Fibroblast of villous mesenchyme (primary cell): ENCODE measurements at places on chromosomes 1 and 21. TPM values are rescaled to one million over a fixed set of nuclear protein-coding genes. Genes with fewer than 3 reads are reported as not detected.

DNA sequence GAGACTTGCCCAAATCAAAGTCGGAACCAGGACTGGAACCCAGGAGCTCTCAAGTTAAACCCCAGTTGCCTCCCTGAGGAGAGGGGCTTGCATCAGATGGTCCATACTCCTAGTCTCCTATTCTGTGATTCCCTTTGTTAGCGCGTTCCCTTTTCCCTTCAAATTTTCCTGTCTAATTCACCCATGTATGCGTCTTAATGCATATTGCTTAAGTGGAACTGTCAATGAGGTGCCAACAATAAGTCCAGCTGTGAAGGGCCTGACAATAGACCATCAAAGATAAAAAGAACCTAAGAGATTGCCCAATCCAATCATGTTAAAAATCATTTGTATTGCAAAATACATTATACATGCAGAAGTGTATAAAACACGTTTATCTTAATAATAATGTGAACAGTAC, 634 bp upstream of the SPATA6 start:
- peak; percentile 2 for DNase-seq

DNA sequence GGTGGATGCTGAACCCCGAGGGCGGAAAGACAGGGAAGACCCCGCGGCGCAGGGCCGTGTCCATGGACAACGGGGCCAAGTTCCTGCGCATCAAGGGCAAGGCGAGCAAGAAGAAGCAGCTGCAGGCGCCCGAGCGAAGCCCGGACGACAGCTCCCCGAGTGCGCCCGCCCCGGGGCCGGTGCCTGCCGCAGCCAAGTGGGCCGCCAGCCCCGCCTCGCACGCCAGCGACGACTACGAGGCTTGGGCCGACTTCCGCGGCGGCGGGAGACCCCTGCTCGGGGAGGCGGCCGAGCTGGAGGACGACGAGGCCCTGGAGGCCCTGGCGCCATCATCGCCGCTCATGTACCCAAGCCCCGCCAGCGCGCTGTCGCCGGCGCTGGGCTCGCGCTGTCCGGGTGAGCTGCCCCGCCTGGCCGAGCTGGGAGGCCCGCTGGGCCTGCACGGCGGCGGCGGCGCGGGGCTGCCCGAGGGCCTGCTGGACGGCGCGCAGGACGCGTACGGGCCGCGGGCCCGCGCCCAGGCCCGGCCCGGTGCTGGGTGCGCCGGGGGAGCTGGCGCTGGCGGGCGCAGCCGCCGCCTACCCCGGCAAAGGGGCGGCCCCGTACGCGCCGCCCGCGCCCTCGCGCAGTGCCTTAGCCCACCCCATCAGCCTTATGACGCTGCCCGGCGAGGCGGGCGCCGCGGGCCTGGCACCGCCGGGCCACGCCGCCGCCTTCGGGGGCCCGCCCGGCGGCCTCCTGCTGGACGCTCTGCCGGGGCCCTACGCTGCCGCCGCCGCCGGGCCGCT, 20.7 kb downstream of the FOXO6 start:
- peak; percentile 12 for DNase-seq

- peak; percentile 45 for DNase-seq
Measured at GRCh38 chr1:46673749-46674182, 2.1 kb downstream of the TEX38 start.

DNA sequence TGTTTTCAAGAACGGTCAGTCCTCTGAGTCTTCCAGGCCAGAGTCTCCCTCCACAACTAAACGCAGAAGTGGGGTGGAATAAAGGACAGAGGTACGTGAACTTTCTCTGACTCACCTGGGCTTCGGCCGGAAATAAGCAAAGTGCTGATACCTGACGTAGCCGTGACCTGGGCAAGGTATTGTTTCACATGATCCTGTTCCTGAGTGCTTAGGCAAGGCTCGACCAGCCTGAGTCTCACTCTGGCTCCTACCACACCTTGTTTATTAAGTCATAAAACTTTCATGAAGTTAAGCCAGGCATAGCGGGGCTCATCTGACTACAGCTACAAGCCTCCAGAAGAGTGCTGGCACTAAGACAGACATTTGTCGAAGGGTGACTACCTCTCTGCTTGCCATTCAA, 327.5 kb downstream of the SETD4 start:
- no peak for DNase-seq

Gene PDZK1
- under 0.01 and 0.32 TPM in 2 replicates for total RNA-seq
